Activated naive CD4-positive, alpha-beta T cell treated with anti-CD3 and anti-CD28 coated beads for 36 hours (primary cell): ENCODE measurements at places on chromosomes 3 and 15. TPM values are rescaled to one million over a fixed set of nuclear protein-coding genes. Genes with fewer than 3 reads are reported as not detected.

SLC7A14 gene
- total RNA-seq: not detected

SLC2A2 gene
- not detected for total RNA-seq

GRCh38 chr3:152491922-152492321 is 223.2 kb downstream of the MBNL1 start:
- no peak for DNase-seq

CADM2 gene
- total RNA-seq: not detected

DNA sequence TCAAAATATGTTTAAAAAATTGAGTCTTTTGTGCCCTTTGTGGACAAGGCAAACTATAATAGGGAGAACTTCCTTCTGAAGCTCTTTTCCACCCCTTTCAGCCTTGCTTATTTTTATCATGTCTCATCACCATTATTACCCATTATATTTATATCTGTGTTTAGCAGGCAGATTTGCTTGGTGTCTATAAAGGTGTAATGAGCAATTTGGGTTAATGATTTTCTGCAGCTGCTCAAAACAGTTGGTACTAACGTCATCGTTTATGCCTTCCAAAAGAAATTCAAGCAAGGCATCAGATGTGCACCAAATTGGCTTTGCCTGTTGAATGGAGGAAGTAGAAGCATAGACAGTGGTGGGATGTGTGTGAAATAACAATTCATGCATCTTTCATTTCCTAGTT is 483.7 kb upstream of the SGO1 start:
- no peak for DNase-seq
